ENCODE measurements at places on chromosomes 1 and 21. TPM values are rescaled to one million over a fixed set of nuclear protein-coding genes. Genes with fewer than 3 reads are reported as not detected.

The FLG2 gene
- total RNA-seq: under 0.01 TPM

The CLDN17 gene
- not detected for total RNA-seq

The GPR61 gene
- 0.27 TPM for total RNA-seq

The OPRD1 gene
- not detected for total RNA-seq

The S100A1 gene
- total RNA-seq: 0.54 TPM

DNA sequence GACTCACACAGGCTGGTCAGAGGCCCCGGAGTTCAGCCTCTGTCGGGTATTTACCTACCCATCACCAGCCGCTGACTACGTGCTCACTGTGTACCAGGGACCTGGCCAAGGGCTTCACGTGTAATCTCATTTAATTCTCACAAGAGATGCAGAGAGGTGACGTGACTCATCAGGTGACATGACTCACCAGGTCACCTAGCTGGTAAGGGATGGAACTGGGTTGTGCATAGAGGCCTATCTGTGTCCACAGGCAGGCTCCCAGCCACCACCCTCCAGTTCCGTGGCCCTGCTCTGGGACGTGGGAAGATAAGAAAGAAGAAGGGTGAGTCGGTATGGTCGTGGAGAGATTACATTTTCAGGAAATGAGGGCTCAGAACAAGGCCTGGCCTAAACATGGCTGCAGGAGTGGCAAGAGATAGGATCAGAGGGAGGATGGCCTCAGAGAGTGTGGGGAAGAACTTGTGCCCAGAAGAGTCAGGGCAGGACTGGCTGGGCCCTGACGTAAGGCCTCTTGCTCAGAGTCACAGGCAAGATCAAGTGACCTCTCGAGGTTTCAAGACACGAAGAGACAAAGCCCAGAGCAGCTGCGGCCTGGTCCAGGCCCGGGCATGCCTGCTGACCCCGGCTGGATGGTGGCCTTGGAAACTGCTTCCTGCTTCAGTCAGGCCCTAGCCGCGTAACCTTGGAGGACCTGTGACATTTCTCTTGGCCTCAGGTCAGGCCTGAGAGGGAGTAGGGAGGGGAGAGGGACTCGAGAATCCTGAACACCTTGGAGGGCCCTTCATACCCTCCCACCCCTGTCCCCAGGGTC, 52.7 kb upstream of the WASF2 start:
- DNase-seq: no peak

DNA sequence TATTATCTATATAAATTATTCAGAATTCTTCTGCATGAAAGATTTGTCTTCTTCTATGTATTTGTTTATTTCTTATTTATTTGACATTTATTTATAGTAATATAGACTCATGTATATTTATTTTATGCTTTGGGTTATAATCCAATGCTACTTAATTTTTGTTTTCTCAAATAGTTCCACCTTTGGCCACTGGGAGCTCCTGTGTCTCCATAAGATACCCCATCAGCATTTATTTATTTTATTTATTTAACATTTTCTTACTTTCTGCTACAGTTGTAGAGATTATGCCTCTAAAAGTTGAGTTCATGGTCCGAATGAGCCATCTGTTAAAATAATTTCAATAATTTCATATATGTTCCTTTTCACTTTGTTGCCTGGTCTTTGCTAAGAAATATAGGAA, 289.4 kb downstream of the ADGRL2 start:
- DNase-seq: no peak

DNA sequence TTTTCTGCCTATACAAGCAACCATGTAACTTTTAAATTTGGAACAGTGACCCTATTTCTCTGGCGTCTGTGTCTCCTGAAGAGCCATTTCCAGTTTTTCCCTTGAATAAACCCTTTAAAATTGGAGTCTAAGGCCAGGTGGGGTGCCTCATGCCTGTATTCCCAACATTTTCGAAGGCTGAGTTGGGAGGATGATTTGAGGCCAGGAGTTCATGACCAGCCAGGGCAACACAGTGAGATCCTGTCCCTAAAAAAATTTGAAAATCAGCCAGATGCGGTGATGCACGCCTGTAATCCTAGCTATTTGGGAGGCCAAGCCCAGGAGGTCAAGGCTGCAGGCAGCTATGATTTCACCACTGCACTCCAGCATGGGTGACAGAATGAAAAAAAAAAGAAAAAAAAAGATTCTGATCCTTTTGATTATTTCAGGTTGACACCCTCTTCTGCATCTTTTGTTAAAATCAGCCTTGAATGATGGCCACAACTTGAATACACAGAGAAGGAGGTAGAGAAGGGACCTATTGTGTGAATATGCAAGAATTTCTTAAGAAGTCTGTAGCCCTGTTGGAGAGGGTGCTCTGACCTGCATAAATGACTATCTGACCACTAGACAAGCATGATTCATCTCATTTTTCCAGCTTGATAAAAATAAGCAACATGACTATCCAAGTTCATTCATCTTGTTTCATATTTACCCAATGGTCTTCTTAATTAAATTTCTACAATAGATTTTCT, 40.2 kb upstream of the PARP1 start:
- DNase-seq: no peak

GRCh38 chr1:97832481-97832880, 88.4 kb downstream of the DPYD start:
- no peak for DNase-seq

GRCh38 chr1:227068883-227069282, 128.8 kb downstream of the COQ8A start:
- no peak for DNase-seq

GRCh38 chr1:174366946-174367345, 80.8 kb upstream of the GPR52 start:
- DNase-seq: no peak

GRCh38 chr1:210448297-210448892, 119.7 kb downstream of the HHAT start:
- DNase-seq: no peak

GRCh38 chr1:40662864-40663263, 2.6 kb downstream of the RIMS3 start:
- no peak for DNase-seq

DNA sequence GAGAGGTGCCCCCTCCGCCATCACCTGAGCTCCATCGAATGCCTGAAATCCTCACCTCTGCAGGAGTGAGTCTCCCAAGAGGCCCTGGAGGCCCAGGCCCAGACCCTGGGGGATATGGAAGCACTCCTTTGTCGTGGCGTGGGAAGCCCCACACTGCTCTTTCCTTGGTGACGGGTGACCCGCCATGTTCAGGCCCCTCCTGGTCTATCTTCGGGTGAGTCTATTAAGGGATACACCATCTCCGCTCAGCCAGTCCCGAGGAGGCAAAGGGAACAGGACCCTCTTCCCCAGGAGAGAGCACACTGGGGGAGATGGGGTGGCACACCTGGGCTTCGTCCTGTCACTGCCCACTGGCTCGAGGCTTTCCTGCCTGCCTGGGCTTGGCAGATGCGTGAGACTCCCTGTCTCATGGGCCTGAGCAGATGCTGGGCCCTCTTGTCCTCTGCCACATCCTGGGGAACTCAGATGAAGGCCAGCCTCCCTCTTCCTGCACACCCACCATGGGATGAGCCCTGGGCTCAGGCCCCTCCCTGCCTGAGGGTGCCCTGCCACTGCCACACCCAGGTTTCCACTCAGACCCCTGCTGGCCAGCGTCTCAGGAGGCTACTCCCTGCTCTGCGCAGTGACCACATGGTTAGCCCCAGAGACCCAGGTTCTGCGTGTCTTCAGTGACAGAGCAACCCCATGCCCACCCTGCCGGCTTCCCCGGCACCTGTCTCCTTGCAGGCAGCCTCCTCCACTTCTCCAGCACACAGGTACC, 3.8 kb upstream of the NPHP4 start:
- DNase-seq: no peak

DNA sequence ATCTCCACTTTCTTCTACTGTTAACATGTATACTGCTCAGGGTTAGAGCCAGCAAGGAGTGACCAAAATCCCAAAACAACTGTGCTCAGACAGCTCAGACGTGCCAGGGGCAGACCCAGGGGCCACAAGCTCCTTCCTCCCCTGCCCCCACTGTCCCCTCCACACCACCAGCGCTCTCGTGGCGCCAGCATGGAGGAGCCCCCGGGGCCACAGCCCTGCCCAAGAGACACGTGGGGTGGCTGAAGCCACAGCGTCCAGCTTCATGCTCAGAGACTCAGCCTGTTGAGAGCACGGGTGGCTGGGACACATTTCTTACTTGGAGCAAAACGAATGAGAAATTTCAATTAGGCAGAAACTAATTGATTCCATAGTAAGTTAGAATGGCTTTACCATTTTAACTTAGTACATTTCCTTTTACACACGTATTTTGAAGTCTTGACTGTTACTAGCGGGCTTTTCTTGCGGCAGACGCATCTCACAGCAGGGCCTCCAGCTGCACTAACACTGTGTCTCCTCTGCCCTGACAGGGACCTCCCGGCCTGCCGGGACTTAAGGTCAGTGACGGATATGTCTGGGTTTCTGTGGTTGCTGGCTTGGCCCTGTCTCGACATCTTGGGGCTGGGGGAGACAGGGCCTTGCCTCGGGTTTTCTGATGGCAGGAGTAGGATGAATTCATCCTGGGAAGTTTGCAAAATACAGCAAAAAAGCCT, 54.2 kb downstream of the SLC19A1 start:
- no peak for DNase-seq

DNA sequence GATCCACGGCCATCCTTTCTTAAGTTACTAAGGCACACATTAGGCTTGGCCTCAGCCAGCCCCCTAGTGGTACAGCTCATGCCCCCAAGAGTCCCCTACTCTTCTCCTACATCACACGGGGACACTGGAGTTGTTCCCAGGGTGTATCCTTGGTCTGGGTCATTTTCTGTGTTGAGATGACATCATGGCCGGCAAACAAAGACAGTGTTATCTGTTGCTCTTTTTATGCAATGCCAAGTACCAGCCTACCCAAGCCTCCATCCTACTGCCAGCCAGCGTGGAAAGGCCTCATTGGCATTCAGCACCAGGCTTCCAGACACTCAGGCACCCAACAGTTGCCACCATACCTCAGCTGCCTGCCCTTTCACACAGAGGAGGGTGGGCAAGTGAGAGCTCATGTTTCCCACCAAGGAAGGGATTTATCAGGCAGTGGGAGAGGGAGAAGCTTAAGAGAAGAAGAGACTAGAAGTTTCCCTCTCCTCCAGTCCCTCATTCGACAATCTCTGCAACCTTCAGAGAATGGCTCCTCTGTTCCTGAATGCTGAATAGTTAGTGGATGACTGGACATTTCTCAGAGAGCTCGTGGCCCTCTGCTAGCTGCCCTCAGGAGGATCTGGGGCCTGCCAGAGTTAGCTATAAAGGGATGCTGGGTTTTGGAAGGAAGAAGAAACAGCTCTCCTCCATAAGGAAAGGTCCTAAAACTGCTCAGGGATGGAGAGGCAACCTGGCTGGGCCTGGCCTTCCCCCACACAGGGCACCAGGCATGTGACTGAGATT, 17.7 kb downstream of the CBR1 start:
- DNase-seq: no peak

- peak; percentile 75 for DNase-seq
Observed at GRCh38 chr1:97160818-97161217, 439.2 kb downstream of the PTBP2 start.
